ENCODE measurements at places on chromosomes 11 and 22. TPM values are rescaled to one million over a fixed set of nuclear protein-coding genes. Genes with fewer than 3 reads are reported as not detected.

The EIF4G2 gene
- total RNA-seq: 544 TPM

The SLC35F2 gene
- total RNA-seq: 4.9 TPM

The TMEM121B gene
- 0.63 TPM for total RNA-seq

The DEFB108B gene
- total RNA-seq: not detected

The TRIM49 gene
- total RNA-seq: not detected

The ISX gene
- not detected for total RNA-seq

The RFPL3 gene
- total RNA-seq: not detected

The INPP5J gene
- total RNA-seq: 0.24 TPM
